Activated naive CD4-positive, alpha-beta T cell treated with anti-CD3 and anti-CD28 coated beads, Interleukin-2, amount 10 ng/mL, durations not matched to agents 7 days and 5 days (primary cell): ENCODE measurements at places on chromosomes 16 and 17.

DNA sequence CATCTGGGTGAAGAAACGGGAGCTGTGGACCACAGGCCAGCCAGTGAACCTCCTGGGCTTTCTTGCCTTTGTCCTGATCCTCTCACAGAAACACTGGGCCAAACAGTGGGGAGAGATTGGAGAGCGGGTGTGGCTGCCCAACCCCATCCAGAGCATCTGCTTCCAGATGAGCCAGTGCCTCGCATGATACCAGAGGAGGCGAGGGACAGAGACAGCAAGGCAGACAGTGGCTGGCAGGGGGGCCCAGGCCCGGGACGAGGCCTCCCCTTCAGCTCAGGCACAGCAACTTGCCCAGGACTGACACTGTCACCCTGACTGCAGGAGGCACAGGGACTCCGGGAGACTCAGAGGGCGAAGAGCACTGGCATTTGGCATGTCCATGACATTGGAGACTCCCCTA, 12.0 kb downstream of the ARHGEF15 start:
- no peak for DNase-seq

- peak; percentile 24 for DNase-seq
These were observed 2.2 kb upstream of the ATP6V0A1 start for GRCh38 chr17:42456223-42457106.

GRCh38 chr17:41539979-41540701, 12.0 kb upstream of the KRT19 start:
- DNase-seq = no peak

- DNase-seq = no peak
These were observed 2.5 kb downstream of the TAC4 start for GRCh38 chr17:49845321-49845720.

GRCh38 chr16:68417711-68418301, 30.5 kb downstream of the SMPD3 start:
- DNase-seq = peak; percentile 90

DNA sequence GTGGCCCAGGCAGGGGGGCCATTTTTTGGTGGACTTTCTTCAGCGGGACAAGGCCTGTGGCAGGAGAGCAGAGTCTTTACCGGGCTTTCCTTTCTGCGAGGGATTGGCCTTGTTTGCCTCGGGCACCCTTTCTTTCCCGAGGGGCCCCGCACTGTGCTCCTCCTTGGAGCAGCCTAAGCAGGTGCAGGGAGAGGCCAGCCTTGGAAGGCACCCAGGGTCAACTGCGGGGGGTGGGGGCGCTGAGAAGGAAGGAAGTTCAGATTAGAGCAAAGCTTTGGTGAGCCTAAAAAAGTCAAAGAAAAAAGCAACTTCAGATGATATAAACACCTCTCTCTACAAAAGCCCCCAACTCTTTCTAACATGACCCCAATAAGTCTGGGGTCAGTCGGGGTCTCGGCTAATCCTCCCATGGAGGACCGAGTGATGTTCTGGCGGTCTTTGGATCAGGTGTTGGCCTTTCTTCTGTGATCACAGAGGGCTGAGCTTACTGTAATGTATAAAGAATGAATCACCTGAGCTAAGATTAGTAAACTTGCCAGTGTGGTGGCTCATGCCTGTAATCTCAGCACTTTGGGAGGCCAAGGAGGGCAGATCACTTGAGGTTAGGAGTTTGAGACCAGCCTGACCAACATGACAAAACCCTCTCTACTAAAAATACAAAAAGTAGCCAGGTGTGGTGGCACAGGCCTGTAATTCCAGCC, 63.0 kb downstream of the PGS1 start:
- DNase-seq = no peak

DNA sequence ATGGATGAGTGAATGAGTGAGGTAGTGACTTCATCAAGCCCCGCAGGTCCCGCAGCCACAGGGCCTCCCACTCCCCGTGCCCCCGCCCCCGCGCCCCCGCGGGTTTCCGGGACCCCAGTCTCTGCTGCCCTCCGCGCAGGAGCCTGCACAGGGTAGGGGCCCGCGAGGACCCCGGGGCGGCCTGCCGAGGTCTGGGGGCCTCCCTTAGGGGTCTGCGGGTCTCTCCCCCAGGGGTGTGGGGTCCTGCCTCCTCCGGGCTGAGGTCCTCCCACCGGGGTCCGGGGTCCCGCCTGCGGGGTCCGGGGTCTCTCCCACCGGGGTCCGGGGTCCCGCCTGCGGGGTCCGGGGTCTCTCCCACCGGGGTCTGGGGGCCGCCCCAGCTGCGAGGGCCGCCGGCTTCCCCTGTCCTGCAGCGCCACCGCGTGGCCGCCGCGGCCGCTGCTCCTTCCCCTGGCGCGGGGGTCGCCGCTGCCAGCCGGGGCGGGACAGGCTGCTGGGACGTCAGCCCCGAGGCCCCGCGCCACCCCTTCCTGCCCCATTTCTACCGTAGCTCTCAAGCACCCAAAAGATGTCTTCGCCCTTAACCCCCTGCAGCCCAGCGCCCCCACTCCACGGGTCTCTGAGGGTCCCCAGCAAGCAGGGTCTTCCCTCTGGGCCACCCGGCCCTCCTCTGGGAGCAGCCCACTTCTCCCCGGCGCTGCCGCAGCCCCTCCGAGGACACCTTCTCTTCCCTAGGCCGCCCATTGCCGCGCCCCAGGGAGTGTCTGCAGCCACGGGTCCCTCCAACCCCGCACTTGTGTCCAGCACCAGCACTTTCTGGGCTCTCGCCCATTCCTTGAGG, 10.4 kb upstream of the CHMP6 start:
- DNase-seq = peak; percentile 53

GRCh38 chr16:88638323-88639230, at the start of gene IL17C:
Gene IL17C, plus strand, starts transcription at chr16:88638572. Its CDS starts 70 bp downstream, at chr16:88638642.
- DNase-seq = peak; percentile 48

DNA sequence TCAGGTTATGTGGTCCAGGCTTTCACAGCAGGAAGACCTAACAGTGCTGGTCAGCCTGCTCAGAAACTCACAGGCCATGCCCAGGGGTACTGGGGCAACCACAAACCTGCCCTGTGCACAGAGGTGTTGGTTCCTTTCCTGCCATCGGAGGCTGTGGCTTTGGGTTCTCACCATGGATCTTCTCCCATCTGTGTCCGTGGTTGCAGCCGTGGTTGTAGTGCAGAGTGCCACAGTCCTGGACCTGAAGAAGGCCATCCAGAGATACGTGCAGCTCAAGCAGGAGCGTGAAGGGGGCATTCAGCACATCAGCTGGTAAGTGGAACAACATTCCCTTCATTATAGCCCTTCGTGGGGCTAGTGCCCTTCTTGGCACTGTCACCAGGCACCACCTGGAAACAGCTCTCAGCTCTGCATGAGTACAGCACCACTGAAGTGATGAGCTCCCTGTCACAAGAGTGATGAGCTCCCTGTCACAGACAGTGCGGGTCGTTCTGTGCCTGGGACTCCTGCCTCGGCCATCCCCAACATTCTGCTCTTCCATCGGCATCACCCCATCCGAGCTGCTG, 2.0 kb downstream of the SNRNP25 start:
- DNase-seq = no peak

DNA sequence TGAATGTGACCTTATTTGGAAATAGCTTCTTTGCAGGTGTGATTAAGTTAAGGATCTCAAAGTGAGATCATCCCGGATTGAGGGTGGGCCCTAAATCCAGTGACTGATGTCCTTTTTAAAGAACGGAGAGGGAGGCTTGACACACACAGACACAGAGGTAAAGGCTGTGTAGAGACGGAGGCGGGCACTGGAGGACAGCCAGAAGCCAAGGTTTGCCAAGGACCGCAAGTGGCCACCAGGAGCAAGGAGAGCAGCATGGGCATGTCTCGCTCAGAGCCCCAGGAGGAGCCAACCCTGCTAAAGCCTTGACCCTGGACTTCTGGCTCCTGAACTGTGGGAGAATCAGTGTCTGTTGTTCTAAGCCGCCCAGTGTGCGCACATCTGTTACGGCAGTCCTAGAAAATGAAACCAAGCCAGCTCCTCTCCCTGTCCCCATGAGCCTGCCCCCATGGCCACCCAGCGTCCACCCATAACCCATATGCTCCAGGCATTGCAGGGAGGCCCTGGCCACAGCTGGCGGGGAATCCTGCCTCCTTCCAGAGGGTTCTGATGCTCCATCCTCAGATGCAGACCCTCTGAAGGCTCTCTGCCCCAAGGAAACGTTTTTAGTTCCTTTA, 15.2 kb downstream of the CNGB1 start:
- DNase-seq = no peak

- DNase-seq = no peak
These were observed 5.6 kb downstream of the VAC14 start for GRCh38 chr16:70795296-70795912.
